HCT116 (cell line): ENCODE measurements at places on chromosomes 13 and 19. TPM values are rescaled to one million over a fixed set of nuclear protein-coding genes. Genes with fewer than 3 reads are reported as not detected.

- peaks cover 2% of the 10 kb centered on the region for H3K36me3 ChIP-seq
- H3K27me3 ChIP-seq = no peaks in the 10 kb centered on the region
- DNase-seq = no peak
- H3K27ac ChIP-seq = no peak overlapping the region
Observed at GRCh38 chr19:55092423-55093318, 17.0 kb downstream of the EPS8L1 start.

- no peak overlapping the region for H3K4me3 ChIP-seq
- H3K27ac ChIP-seq = no peak overlapping the region
- DNase-seq = peak; percentile 26
- no peaks in the 10 kb centered on the region for H3K4me1 ChIP-seq
- H3K36me3 ChIP-seq = no peaks in the 10 kb centered on the region
Observed at GRCh38 chr13:73849292-73849691, 284.9 kb downstream of the KLF12 start.

DNA sequence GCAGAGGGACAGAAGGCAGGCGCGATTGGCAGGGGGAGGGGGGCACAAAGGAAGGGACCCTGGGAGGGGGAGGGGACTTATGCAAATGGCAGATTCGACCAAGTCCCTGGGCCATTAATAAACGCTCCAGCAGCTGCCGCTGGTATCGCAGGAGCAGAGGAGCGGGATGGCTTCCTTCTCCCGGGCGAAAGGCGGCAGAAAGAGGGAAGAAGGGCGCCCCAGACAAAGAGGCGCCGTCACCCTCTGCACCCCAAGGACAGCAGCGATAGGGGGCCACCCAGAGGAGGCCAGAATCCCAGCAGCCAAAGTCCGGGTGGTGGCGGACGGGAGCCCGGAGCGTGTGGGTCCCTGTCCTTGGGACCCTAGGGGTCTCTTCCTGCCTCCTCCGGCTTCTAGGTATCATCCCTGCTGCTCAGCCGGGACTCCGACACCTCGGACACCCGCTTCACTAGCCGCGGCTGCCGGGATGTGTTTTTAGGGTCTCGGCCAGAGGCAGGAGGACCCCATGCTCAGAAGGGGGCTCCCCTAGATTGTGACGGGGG is 1.9 kb downstream of the PTPRS start:
- H3K27me3 ChIP-seq = peaks cover 3% of the 10 kb centered on the region; the same call in 1 of the 2 replicates
- H3K4me1 ChIP-seq = peaks cover 8% of the 10 kb centered on the region; the same call in 1 of the 2 replicates
- peak overlapping the region; percentile 62; the same call in 1 of the 2 replicates for H3K4me3 ChIP-seq
- no peaks in the 10 kb centered on the region for H3K36me3 ChIP-seq

C1QTNF9 gene
- total RNA-seq = not detected

- H3K36me3 ChIP-seq = no peaks in the 10 kb centered on the region
- no peak overlapping the region for H3K4me3 ChIP-seq
- no peak overlapping the region for H3K27ac ChIP-seq
- DNase-seq = no peak
- H3K4me1 ChIP-seq = no peaks in the 10 kb centered on the region
- H3K27me3 ChIP-seq = no peaks in the 10 kb centered on the region
Observed at GRCh38 chr13:82772816-82773215, 1109.5 kb downstream of the SLITRK1 start.

DNA sequence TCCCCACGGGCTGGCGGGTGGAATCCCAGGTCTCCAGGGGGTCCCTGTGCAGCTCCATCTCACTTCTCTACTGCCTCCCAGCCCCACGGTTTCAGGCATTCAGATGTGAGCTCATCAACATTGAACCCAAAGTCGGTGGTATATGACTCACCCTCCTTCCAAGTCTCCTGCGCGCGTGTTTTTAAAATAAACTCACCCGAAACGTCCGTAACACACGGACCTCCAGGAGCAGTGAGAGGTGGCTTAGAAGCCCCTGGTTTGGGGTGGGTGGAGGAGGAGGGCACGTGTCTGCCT is 14.0 kb upstream of the CRTC1 start:
- no peaks in the 10 kb centered on the region for H3K27me3 ChIP-seq
- H3K27ac ChIP-seq = no peak overlapping the region
- no peaks in the 10 kb centered on the region for H3K36me3 ChIP-seq
- no peak overlapping the region for H3K4me3 ChIP-seq
- DNase-seq = no peak

DNA sequence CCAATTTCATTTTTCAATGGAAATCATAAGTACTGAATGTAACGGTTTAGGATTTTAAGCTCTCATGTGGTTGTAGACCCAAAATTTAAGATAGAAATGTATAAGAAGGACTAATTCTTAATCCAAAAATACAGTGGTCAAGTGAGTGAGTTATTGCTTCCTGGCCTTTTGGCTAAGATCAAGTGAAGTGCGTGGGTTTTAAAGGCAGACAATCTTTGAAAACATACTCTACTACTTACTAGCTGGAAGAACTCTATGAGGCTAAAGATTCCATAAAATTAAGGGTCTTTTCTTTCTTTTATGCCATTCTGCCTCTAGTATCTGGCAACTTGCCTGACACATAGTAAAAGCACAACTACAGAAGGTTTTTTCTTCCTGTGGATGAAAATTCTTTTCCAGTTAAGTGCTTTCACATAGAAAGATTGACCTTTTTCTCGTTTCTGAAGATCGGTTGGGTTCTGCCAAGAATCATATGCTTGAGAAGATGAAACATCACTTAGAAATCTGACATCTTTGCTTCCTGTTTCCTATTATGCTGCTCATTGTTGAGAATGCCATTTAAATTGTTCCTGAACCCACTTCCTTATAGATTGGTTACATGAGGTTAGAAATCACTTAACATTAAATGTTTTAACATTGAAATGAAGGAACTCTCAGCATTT is 26.4 kb upstream of the SCEL start:
- H3K27ac ChIP-seq = no peak overlapping the region
- H3K27me3 ChIP-seq = peaks cover 16% of the 10 kb centered on the region
- H3K4me1 ChIP-seq = peaks cover 15% of the 10 kb centered on the region
- no peak for DNase-seq
- H3K36me3 ChIP-seq = no peaks in the 10 kb centered on the region

DNA sequence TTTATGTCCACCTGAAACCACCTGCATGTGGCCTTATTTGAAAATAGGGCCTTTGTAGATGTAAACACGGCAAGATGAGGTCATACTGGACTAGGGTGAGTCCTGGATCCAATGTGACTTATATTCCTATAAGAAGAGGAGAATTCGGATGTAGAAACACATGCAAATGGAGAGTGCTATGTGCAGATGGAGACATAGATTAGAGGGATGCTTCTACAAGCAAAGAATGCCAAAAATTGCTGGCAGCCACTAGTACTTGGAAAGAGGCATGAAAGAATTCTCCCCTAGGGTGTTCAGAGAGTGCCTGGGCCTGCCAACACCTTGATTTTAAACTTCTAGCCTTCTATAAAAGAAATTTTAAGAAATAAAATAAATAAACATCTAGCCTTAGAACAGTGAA is 226.1 kb downstream of the RFC3 start:
- H3K36me3 ChIP-seq = no peaks in the 10 kb centered on the region
- peaks cover 7% of the 10 kb centered on the region; the same call in 1 of the 2 replicates for H3K4me1 ChIP-seq
- H3K27me3 ChIP-seq = no peaks in the 10 kb centered on the region
- H3K27ac ChIP-seq = no peak overlapping the region
- no peak overlapping the region for H3K4me3 ChIP-seq

UPK1A gene
- 0.69 TPM for total RNA-seq

CNMD gene
- not detected for total RNA-seq

MCEMP1 gene
- total RNA-seq = not detected

GPC5 gene
- not detected for total RNA-seq

PPP1R13L gene
- 89.1 TPM for total RNA-seq

LRFN3 gene
- 18.8 TPM for total RNA-seq

DNA sequence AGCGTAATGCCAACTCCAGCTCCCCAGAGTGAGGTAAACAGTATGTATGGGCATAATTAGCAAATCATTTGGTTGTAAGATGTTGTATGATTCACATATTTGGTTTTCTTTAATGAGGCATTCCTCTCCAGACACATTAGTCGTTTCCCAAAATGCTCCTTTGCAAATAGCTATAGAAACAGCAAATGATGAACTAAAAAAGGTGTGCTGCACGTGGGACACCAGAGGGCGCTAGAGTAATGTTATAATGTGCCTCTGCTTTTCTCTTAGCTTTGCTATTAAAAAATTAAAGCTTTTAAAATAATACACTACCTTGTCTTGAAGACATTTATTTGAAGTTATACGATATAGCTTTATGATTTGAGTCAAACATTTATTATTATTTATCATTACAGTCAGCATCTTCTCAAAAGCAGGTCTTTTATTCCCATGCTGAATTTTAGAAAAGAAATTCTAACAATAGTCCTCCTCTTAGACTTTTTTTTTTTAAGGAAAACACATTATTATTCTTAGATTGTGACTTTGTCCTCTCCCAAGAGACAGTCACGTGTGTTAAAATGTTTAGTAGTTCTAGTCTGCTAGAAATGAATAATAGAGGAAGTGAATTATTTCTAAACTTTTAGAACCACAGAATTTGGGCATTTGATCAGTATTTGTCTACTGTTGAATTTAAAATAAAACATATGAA is 121.6 kb upstream of the FRY start:
- no peaks in the 10 kb centered on the region for H3K36me3 ChIP-seq
- H3K27me3 ChIP-seq = peaks cover 16% of the 10 kb centered on the region
- no peak overlapping the region for H3K4me3 ChIP-seq
- H3K27ac ChIP-seq = no peak overlapping the region
- peak; percentile 41 for DNase-seq

DNA sequence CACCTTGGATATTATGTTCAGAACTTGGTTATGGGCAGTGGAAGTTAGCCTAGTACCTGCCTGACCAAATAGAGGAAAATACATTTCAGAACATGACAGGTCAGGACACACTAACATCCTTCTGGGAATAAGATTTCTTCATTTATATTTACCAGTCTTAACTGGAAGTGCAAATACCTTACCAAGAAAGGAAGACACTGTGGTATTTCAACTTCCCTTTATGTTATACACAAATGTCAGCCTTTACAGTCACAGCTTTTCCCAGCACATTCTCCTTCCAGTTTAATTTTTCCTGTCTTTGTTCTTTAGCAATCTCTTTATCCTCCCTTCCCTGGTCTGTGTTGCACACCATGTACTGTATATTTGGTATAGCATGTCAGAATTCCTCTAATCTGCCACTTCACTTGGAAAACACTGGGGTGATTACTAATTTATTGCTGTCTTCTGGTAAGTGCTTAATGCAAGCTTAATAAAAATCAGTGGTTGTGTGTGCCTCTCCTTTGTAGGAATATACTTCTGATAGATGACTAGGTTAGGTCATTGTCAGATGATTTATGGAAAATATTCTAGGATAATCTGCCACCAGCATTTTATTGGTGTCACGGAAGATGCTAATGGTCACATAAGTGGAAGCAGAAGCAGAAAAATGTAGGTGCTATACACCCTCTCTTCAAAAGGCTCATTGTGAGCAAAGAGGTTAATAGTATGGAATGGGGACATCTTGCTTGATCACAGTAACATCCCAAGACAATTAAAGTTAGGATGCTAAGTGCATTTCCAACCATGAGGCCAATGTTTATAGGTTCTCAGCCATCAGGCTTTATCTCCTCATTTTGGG is 124.3 kb upstream of the STARD13 start:
- no peak overlapping the region for H3K27ac ChIP-seq
- H3K27me3 ChIP-seq = no peaks in the 10 kb centered on the region
- H3K36me3 ChIP-seq = no peaks in the 10 kb centered on the region
- H3K4me1 ChIP-seq = no peaks in the 10 kb centered on the region

C3 gene
- 7.0 TPM for total RNA-seq

DNA sequence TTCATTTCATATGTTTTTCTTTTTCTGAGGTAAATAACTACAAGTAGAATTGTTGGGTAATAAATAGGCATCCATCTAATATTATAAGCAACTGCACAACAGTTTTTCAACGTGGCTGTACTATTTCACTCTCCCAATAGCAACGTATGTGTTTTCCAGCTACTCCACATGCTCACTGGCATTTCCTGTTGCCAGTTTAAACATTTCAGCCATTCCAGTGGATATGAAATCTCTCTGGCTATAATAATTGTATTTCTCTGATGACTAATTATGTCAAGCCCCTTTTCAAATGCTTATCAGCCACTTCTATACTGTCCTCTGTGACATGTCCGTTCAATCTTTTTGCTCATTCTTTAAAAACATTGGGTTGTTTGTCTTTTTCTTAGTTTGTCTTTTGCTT is 26.8 kb upstream of the ALOX5AP start:
- H3K4me1 ChIP-seq = 0 out of 2 replicates have a peak, but pooled peaks cover 4% of the 10 kb centered on the region
- no peaks in the 10 kb centered on the region for H3K36me3 ChIP-seq
- no peak overlapping the region for H3K4me3 ChIP-seq
- no peak for DNase-seq
- no peaks in the 10 kb centered on the region for H3K27me3 ChIP-seq

CACNG6 gene
- total RNA-seq = 0.15 TPM

- H3K4me1 ChIP-seq = no peaks in the 10 kb centered on the region
- peaks cover 12% of the 10 kb centered on the region for H3K27me3 ChIP-seq
- no peak overlapping the region for H3K4me3 ChIP-seq
- DNase-seq = no peak
- no peak overlapping the region for H3K27ac ChIP-seq
- no peaks in the 10 kb centered on the region for H3K36me3 ChIP-seq
Observed at GRCh38 chr13:28489524-28489931, 5.4 kb downstream of the FLT1 start.

- H3K36me3 ChIP-seq = no peaks in the 10 kb centered on the region
- H3K4me3 ChIP-seq = no peak overlapping the region
- peaks cover 88% of the 10 kb centered on the region for H3K27me3 ChIP-seq
- no peak overlapping the region for H3K27ac ChIP-seq
Observed at GRCh38 chr19:46225558-46226004, 4.0 kb upstream of the IGFL1 start.

DNA sequence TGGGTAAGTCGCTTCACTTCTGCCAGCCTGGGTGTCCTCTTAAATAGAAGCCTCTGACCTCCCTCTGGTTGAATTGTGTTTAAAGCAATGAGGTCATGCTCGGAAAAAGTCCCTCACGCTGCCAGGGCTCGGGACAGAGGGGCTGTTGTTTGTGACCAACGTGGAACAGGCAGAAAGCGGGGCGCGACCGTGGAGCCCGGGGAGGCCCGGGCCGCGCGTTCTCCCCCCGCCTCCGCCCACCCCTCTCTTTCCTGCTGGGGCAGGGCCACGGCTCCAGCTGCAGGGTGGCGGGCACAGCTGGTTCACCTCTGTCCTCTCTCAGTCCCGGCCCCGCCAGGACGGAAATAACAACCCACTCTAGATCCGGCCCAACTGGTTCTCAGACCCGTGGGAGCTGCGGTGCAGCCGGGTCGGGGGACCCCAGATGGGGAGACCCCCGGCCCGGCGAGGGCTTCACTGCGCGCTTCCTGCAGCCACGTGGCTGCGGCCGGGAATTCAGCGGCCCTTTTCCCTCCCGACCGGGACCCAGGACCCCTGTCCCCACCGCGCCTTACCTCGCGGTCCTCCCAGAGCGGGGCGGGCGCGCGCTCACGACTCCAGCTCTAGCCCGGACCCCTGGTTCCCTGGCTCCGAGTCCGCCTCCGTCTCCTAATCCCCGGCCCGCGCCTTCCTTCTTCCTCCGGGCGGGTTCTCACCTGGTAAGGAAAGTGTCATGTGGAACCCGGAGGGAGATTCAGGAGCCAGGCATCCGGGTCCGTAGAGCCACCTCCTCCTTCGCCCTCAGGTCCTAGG is 1.9 kb downstream of the CDC42EP5 start:
- DNase-seq = no peak
- peaks cover 9% of the 10 kb centered on the region for H3K4me1 ChIP-seq
- no peak overlapping the region for H3K4me3 ChIP-seq
- H3K27ac ChIP-seq = no peak overlapping the region
